ENCODE measurements at places on chromosomes 3 and 15.

GRCh38 chr3:188553569-188553968, 399.6 kb downstream of the LPP start:
- DNase-seq = no peak

DNA sequence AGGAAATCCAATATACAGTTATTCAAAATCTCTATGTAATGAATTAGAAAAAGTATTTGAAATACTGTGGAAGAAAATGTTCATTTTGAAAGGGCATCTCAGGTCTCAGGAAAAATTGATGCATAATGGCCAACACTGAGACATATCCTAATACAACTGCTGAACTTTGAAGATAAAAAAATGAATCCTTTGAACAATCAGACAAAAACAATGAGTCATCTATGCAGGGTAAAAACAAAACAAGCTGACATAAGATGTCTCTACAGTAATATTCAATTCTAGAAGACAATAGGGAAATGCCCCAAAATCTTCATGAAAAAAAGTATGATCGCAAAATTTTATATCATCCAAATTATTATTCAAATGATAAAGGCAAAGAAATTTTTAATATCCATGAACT, 34.0 kb upstream of the ZNF280D start:
- DNase-seq = no peak

- DNase-seq = no peak
Measured at GRCh38 chr15:66673410-66674322, 28.4 kb upstream of the SMAD6 start.

GRCh38 chr3:20320489-20320888, 134.5 kb upstream of the SGO1 start:
- no peak for DNase-seq

GRCh38 chr3:161925749-161926360, 429.2 kb downstream of the OTOL1 start:
- no peak for DNase-seq
